RPMI8226 (cell line): ENCODE measurements at places on chromosomes 12 and 14.

DNA sequence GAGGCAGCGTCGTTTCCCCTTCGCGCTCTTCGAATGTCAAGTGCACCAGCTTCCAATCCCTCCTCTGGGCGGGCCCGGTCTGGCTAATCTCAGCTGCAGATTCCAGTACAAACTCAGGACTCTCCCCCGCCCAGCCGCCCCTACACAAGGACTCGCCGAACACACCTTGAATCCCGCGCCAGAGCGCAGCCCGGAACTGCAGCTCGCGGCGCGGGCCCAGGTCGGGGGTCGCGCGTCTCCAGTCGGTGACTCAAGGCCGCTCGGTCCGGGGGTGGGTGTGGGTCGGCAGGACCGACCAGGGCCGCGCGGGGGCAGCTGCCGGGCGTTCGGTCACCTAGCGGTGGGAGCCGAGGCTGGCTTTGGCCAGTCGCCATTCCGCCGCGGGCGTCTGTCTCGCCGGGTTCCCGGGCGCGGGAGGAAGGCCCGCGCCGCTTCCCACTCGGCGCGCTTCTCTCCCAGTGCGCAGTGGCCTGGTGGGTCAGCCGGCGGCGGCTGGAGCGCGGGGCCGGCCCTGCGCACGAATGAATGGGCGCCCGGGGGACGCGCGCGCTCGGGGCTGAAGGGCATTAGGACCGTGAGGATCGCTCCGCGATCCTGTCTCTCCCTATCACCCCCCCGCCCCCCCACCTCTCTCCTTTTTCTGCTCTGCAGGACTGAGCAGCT lies at the start of gene GALNT16:
Gene GALNT16, plus strand, starts transcription at position 632 of the 663 bp plus-strand sequence. CDS start 133 bp downstream, outside the sequence.
- DNase-seq = peak; percentile 12

- DNase-seq = peak; percentile 65
These were observed 37.0 kb upstream of the P2RX7 start for GRCh38 chr12:121095544-121096198.

GRCh38 chr12:130013771-130014484 lies 110.1 kb upstream of the TMEM132D start:
- DNase-seq = peak; percentile 66

DNA sequence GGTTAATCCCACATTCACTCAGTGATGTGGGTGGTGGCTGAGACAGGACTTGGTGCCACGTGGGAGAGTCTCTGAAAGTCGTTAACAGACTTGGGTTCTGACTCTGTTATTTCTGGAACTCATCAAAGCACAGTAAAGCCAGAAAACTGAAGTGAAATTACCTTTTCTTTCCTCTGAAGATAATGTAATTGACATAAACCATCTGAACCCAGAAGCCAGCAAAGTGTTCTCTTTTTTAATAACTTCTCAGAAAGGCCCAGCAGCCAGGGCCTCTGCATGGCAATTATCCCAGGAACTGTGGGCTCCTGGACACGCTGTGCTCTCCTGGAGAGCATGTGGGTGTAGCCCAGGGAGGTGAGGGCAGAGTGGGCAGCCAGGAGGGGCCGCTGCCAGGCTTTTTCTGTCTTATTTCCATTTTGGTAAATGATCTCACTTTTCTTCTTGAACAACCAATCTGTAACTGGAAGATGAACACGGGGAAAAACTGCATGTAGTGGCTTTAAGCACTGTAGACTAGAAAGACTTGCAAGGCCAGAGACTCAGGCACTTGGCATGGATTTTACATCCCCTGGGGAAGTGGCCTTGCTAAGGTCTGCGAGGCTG lies 444.1 kb upstream of the TMEM132C start:
- DNase-seq = no peak

GRCh38 chr12:29844667-29845066 lies 60.9 kb upstream of the TMTC1 start:
- no peak for DNase-seq

GRCh38 chr14:60753264-60754119 lies 18.9 kb downstream of the MNAT1 start:
- no peak for DNase-seq
